Tibial artery (tissue), 4 donors: ENCODE measurements at places on chromosomes 13 and 19.

GRCh38 chr19:48194041-48194843 is 23.8 kb downstream of the ZSWIM9 start:
- no peak overlapping the region for H3K4me3 ChIP-seq
- DNase-seq, result no peak
- no peaks in the 10 kb centered on the region for H3K4me1 ChIP-seq
- H3K36me3 ChIP-seq, result no peaks in the 10 kb centered on the region
- H3K27me3 ChIP-seq, result no peaks in the 10 kb centered on the region

DNA sequence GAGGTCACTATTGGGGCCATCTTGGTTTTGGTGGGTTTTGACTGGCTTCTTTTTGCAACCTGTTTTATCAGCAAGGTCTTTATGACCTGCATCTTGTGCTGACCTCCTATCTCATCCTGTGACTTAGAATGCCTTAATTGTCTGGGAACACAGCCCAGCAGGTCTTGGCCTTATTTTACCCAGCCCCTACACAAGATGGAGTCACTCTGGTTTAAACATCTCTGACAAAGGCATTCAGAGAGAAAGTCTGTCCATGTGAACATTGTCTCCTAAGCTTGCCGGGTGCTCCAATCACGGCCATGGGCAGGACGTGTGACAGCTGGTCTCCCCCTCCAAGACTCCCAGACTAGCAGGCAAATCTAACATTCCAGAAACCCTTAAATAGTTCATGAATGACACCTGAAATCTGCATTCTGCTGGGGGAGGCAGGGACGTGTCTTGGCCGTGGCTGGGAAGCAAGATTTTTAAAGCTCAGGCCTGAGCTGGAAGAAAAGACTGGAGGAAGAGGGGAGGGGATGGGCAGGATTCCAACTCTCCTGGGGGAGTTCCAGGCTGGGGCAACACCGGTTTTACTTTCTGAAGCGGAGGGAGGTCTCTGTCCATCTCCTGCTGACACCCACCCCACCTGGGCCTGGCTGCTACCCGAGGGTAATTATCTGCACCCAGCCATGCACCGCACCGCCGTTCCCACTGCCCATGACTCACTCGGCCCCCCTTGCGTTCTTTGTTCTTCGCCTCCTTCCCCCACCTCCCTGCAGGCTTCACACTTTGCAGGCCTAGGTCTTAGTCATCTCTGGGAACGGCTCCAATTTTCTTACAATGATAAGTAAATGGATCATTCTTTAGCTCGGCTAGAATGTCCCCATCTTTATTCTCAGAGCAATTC is 11.6 kb upstream of the OR1M1 start:
- H3K27ac ChIP-seq, result no peak overlapping the region
- H3K4me3 ChIP-seq, result no peak overlapping the region
- peaks cover 14% of the 10 kb centered on the region for H3K4me1 ChIP-seq
- no peaks in the 10 kb centered on the region for H3K36me3 ChIP-seq

- H3K4me1 ChIP-seq, result no peaks in the 10 kb centered on the region
- no peak overlapping the region for H3K27ac ChIP-seq
- no peak overlapping the region for H3K4me3 ChIP-seq
- DNase-seq, result no peak
- peaks cover 20% of the 10 kb centered on the region for H3K27me3 ChIP-seq
These were observed 58.9 kb downstream of the ERICH4 start for GRCh38 chr19:41501854-41502253.

DNA sequence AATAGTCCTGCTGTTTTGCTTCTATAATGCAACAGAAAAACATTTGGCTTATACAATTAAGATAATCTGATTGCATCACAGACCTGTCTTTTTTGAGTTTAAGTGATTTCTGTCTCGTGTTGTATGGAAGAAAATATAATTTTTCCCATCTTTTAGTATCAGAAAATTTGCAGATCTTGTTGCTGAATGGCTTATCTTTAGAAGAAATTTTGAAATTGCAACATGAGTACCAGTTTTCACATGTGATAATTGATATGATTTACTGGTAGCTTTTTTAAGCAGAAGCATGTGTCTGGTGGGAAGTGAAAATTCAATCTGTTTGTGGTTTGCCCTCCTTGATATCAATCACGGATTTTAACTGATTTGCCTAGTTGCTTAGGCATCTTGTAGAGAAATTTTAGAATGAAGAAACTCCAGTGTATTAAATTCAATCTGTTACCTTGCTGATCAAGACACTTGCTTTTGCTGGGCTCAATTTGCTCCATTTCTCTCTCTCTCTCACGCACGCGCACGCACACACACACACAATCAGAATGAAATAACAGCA is 89.8 kb upstream of the MYCBP2 start:
- DNase-seq, result no peak
- no peaks in the 10 kb centered on the region for H3K36me3 ChIP-seq
- no peaks in the 10 kb centered on the region for H3K27me3 ChIP-seq
- no peaks in the 10 kb centered on the region for H3K4me1 ChIP-seq
- no peak overlapping the region for H3K27ac ChIP-seq

DNA sequence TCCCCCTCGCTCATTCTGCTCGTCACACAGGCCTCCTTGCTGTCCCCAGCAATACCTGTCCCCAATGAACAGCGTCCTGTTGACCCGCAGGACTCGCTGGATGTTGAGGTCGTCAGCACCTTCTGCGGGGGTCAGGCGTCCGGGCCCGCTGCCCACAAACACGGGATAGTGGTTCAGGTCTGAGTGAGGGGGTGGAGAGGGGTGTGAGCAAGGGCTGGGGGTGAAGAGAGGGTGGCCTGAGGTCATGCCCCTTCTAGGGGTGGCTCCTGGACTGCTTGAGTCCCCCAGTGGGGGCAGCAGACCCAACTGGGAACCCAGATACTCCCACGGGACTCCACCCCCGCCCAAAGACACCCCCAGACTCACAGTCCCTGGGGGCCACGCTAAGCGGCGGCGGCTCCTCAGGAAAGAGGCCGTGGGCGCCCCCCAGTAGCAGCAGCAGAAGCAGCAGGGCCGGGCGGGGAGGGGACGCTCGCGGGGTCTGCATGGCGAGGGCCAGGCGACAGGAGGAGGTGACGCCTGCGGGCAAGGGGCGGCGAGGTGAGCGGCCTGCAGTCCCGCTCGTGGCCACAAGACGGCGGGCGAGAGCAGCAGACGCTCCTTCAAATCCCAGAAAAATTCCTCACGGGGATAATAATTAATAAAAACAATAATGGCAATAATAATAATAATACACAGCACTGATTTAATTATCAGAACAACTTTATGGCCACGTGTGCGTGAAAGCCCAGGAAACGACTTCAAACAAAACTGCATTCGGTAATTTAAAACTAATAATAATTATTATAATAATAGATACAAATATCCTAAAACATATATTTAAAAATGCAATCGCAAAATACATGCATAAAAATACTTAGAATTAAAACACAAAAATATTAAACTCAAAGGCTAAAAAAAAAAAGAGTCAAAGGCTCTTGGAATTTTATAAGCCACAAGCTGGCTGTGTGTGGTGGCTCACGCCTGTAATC is 1.2 kb downstream of the SEMA6B start:
- H3K4me1 ChIP-seq, result no peaks in the 10 kb centered on the region
- DNase-seq, result no peak
- no peak overlapping the region for H3K27ac ChIP-seq
- H3K36me3 ChIP-seq, result no peaks in the 10 kb centered on the region

DNA sequence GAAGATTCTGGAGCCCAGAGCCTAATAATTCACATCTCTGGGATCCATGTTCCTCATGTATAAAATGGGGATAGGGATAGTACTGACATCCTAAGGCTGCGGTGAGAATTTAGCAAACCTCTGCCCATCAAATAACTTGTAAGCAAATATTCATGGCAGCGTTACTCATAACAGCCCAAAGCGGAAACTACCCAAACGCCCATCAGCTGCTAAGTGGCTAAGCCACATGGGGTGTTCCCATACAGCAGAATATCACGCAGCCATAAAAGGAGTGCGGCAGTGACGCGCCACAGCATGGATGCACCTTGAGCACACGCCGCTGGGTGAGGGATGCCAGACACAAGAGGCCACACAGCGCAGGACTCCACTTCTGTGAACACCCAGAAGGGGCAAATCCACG is 19.7 kb downstream of the VRK3 start:
- peaks cover 29% of the 10 kb centered on the region for H3K4me1 ChIP-seq
- DNase-seq, result no peak
- H3K27me3 ChIP-seq, result no peaks in the 10 kb centered on the region
- peaks cover 90% of the 10 kb centered on the region for H3K36me3 ChIP-seq
- H3K4me3 ChIP-seq, result no peak overlapping the region

DNA sequence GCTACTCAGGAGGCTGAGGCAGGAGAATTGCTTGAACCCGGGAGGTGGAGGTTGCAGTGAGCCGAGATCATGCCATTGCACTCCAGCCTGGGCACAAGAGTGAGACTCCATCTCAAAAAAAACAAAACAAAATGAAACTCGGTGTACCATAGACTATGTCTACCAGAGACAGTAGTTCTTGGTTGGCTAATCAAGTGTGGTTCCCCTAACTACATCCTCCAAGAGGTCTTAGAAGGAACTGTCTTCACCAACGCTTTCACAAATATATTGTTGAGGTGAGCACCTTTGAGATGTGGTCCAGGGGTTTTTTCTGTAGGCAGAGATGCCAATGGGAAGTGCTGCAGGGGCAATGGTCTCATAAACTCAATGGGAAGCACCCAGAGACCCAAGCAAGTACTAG is 48.0 kb downstream of the RFC3 start:
- H3K4me1 ChIP-seq, result no peaks in the 10 kb centered on the region
- H3K27me3 ChIP-seq, result no peaks in the 10 kb centered on the region
- DNase-seq, result no peak
- no peak overlapping the region for H3K4me3 ChIP-seq

- no peaks in the 10 kb centered on the region for H3K4me1 ChIP-seq
These were observed 17.9 kb upstream of the ATP8B3 start for GRCh38 chr19:1829958-1830357.

- H3K27ac ChIP-seq, result no peak overlapping the region
- H3K36me3 ChIP-seq, result peaks cover 71% of the 10 kb centered on the region
- peaks cover 11% of the 10 kb centered on the region for H3K27me3 ChIP-seq
- DNase-seq, result no peak
- H3K4me1 ChIP-seq, result peaks cover 9% of the 10 kb centered on the region
- no peak overlapping the region for H3K4me3 ChIP-seq
These were observed 19.3 kb downstream of the DPF1 start for GRCh38 chr19:38204728-38205127.

- peaks cover 15% of the 10 kb centered on the region for H3K4me1 ChIP-seq
- no peak overlapping the region for H3K27ac ChIP-seq
- no peaks in the 10 kb centered on the region for H3K27me3 ChIP-seq
- no peaks in the 10 kb centered on the region for H3K36me3 ChIP-seq
- no peak for DNase-seq
These were observed 63.9 kb downstream of the STK24 start for GRCh38 chr13:98512774-98513665.

DNA sequence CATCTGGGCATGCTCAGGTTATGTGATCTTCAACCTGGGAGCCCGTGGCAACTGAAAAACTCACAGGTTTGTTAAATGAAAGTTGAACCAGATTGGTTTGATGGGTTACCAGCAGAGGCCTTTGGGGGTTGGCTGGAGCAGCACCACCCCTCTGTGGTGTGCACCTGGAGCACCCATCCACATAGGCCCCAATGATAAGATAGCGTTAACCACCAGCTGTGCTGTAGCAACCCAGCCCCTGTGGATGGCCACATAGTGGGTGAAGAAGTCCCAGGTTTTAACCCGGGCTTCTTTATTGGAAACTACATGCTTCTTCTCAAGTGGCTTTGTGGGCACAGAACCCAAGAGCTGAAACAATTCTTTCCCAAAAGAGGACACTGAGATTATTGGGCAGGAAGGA is 22.6 kb upstream of the MTIF3 start:
- no peak overlapping the region for H3K4me3 ChIP-seq
- no peaks in the 10 kb centered on the region for H3K4me1 ChIP-seq
- no peak overlapping the region for H3K27ac ChIP-seq
- no peaks in the 10 kb centered on the region for H3K36me3 ChIP-seq
- no peaks in the 10 kb centered on the region for H3K27me3 ChIP-seq
- no peak for DNase-seq

- H3K27me3 ChIP-seq, result no peaks in the 10 kb centered on the region
- H3K27ac ChIP-seq, result peak overlapping the region; percentile 96
- H3K4me1 ChIP-seq, result no peaks in the 10 kb centered on the region
- no peaks in the 10 kb centered on the region for H3K36me3 ChIP-seq
- H3K4me3 ChIP-seq, result peak overlapping the region; percentile 74
These were observed 770 bp downstream of the HNRNPM start for GRCh38 chr19:8445488-8446001.

DNA sequence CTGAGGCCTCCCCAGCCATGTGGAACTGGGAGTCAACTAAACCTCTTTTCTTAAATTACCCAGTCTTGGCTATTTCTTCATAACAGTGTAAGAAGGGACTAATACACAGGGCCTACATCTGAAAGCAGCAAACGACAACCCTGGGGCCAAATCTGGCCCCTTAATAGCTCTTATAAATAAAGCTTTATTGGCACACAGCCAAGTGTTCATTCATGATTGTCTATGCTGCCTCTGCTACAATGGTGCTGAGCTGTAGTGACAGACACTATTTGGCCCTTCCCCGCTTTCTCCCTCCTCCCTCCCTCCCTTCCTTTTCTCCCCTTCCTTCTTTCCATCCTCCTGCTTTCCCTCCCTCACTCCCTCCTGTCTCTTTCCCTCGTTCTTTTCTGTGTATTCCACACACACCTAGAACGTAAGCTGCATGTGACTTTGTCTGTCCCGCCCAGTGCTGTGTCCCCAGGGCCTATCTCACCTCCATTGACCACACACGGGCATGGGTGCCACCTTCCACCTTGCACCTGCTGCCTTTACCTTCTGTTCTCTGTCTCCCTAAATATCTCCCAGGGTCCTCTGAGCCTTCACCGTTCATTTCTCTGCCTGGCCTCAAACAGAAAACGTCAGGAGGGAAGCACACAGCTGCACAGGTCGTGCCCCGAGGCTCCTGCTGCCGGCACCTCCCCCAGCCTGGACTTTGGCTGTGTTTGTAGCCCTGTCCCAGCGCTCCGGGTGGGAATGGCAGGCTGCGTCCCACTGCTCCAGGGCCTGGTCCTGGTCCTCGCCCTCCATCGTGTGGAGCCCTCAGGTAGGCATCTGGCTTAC is at the start of gene PROZ:
PROZ (plus strand) TSS at position 720 of the 819 bp plus-strand sequence; CDS start at position 733, 13 bp downstream.
- no peak within 1 kb of the TSS for H3K27ac ChIP-seq
- H3K4me3 ChIP-seq, result no peak within 1 kb of the TSS
- H3K36me3 ChIP-seq, result no peaks in the 10 kb centered on the region
- no peaks in the 10 kb centered on the region for H3K4me1 ChIP-seq
- no peak for DNase-seq

- no peak overlapping the region for H3K27ac ChIP-seq
- peaks cover 21% of the 10 kb centered on the region for H3K36me3 ChIP-seq
- no peak for DNase-seq
- peaks cover 13% of the 10 kb centered on the region for H3K4me1 ChIP-seq
- no peak overlapping the region for H3K4me3 ChIP-seq
These were observed 9.1 kb downstream of the TLE5 start for GRCh38 chr19:3053218-3053621.

DNA sequence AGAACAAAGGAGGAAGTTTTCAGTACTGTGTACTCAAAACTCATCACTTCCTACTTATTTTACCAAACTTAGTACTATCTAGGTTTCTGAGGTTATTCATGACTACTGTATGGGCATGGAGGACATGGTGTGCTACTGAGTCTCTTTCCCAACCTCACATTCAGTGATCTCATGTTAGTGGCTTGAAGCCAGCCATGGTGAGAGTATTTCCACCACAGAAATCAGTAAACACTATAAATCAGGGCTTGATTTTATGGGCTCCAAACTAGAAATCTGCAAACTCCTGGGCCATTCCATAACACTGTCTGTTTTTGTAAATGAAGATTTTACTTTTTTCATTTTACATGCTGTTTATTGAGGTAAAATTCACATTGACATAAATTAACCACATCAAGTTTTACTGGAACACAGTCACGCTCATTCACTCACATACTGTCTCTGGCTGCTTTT is 19.7 kb downstream of the MED26 start:
- no peaks in the 10 kb centered on the region for H3K27me3 ChIP-seq
- H3K36me3 ChIP-seq, result no peaks in the 10 kb centered on the region
- H3K4me1 ChIP-seq, result peaks cover 13% of the 10 kb centered on the region
